ENCODE measurements at places on chromosomes 6 and 20. TPM values are rescaled to one million over a fixed set of nuclear protein-coding genes. Genes with fewer than 3 reads are reported as not detected.

DNA sequence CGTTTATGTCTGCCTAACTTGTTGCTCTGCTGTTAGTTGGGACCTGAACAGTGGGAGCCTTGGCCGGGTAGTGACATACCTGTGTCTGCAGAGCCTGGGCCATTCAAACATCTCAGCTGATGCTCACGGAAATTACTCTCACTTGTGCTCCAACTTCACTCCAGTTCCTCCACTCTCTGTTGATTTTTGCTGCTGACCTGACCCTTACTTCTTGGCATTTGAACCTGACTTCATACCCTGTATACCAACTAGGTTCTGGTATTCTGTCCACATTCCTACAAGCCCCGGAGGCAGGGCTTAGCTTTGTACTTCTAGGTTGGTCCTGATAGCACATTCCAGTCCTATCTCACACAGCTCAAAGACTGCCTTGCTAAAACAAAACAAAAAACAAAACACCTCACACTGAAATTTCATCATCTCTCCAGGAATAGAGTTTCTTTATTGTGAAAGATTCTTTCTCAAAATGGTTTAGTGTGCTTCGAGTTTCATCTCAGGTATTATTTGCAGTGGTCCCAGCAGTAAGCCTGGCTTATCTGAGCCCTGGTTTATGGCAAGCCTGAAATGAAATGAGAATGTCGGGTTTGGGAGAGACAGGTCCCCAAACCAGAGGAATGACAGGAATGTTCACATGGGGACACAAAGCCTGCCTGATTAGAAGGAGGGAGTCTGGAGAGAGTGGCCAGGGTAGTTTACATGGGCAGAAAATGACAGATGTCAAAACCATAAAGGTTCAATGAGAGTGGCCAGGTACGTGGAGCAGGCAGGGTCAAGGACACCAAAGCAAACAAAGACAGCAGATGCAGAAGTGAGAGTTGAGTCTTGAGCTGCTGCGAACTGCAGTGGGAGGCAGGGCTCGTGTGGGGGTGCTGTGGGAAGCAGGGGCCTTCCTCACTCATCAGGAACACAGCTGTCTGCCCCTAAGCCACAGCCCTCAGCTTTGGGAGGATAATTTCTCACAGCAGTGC is 174.2 kb upstream of the HDAC2 start:
- no peak for DNase-seq

Gene PGC
- not detected for total RNA-seq

DNA sequence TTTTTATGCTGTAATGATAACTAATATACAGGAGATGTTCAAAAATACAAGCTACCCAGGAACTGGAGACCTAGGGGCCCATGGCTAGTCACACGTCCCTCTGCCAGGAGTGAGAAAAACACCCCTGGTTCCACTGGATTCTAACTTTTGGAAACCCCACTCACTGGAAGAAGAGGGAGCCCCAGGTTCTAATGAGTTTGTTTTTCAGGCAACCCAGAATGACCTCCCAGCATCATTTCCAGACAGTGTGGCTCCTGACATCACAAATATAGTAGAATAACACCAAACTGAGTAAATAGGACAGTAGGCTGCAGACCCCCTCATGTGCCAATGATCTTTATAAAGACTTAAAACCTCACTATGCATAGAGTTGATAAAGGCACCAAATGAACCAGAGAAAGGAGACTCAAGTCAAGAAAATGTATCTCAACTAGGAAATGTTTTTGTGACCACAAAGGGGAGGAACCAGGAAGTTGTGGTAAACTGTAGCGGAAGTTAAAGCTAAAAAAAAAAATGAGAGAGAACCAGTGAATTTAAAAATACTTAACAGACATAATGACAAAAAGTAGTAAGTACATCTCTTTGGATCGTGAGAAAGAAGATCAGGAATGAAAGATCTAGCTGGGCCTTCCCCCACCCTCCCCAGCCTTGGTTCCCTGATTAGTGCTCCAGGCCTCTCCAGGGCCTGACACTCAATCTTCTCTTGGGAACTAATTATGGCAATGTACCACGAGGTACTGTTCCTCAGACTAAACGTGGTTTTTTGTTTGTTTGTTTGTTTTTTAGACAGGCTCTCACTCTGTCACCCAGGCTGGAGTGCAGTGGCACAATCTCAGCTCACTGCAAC is 19.8 kb downstream of the HLA-E start:
- DNase-seq: peak; percentile 42

DNA sequence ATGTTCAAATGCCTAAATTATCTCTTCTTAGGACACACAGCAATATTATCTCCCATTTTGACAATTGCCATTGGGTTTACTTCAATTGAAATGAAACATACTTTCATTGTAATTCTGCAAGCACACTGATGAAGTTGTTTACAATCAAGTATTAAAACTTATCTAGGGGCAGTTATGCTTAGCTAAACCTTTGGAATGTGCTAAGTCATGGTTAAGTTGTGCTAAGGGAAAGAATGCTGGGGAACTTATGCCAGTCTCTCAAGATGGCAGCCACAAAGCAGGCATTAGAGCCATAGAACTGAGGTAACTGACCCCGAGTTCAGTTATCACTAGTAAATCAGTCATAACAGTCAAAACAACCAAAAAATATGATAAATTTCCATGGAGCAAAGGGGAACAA is 59.1 kb upstream of the NT5E start:
- DNase-seq: no peak

All from dermis blood vessel endothelial cell (primary cell).